Astrocyte (in vitro differentiated cells and primary cell): ENCODE measurements at places on chromosomes 5 and 9.

DNA sequence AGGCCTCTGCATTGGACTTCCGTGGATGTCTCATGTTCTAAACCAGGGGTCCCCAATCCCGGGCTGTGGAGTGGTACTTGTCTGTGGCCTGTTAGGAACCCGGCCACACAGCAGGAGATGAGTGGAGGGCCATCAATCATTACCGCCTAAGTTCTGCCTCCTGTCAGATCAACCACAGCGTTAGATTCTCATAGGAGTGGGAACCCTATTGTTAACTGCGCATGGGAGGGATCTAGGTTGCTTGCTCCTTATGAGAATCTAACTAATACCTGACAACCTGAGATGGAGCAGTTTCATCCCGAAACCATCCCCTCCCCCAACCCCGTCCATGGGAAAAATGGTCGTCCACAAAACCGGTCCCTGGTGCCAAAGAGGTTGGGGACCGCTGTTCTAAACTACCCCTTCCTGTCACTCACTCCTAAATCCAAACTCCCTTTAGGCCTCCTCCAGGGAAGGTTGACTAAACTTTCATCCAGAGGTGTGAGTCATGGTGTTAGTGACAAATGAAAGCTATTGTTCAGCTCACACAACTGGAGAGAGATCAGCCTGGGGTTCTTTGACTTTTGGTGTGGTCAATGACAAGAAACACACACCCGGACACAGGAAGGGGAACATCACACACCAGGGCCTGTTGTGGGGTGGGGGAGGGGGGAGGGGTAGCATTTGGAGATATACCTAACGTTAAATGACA, 9.5 kb downstream of the KCNV2 start:
- DNase-seq = peak; percentile 36

- peak; percentile 61 for DNase-seq
Observed at GRCh38 chr5:59813761-59814536, 79.6 kb downstream of the PDE4D start.

DNA sequence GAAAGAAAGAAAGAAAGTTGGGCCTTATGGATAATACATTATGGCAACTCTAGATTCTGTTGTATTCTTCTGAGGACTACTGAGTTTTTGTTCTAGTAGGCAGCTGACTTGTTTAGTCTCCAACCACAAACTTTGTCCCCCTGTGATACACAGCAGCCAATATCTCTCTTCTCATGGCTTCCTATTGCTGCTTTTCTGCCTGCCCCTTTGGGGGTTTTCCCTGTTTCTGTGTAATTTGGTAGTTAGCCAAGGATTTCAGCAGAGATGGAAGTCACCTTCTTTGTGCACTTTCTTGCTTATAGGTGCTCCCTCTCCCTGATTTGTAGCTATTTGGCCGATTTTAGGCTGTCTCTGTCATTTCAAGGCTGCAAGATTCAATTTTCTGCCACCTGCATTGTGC, 109.6 kb downstream of the FGF1 start:
- no peak for DNase-seq

GRCh38 chr5:93790401-93790800, 49.0 kb upstream of the POU5F2 start:
- peak; percentile 32 for DNase-seq

- DNase-seq = no peak
Observed at GRCh38 chr5:175872287-175873087, 1.1 kb downstream of the CPLX2 start.
